ENCODE measurements at places on chromosomes 3 and 15. TPM values are rescaled to one million over a fixed set of nuclear protein-coding genes. Genes with fewer than 3 reads are reported as not detected.

GRCh38 chr3:23648326-23648995 lies 157.3 kb upstream of the UBE2E1 start:
- no peak for DNase-seq
- peaks cover 4% of the 10 kb centered on the region for H3K4me1 ChIP-seq
- H3K4me3 ChIP-seq: no peak overlapping the region
- no peak overlapping the region for H3K27ac ChIP-seq
- H3K36me3 ChIP-seq: no peaks in the 10 kb centered on the region
- peaks cover 2% of the 10 kb centered on the region for H3K27me3 ChIP-seq

ZBBX gene
- not detected for total RNA-seq

DNA sequence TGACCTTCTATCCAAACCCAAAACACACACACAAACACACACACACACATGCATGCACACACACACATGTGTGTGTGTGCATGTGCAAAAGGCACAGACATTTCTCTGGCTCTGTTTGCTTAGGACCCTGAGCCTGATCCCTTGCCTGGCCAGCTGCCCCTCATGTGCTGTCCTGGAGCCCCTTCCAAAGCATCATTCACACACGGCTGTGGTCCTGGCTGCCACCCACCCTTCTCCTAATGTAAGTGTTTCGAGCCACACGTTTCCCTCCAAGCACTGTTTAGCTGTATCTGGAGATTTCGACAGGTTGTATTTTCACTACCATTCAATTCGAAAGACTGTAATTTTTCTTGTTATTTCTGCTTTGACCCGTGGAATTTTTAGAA lies 45.8 kb upstream of the KLF13 start:
- H3K4me1 ChIP-seq: peaks cover 8% of the 10 kb centered on the region
- H3K4me3 ChIP-seq: no peak overlapping the region
- H3K36me3 ChIP-seq: no peaks in the 10 kb centered on the region
- no peak overlapping the region for H3K27ac ChIP-seq
- H3K27me3 ChIP-seq: peaks cover 4% of the 10 kb centered on the region
- no peak for DNase-seq

DNA sequence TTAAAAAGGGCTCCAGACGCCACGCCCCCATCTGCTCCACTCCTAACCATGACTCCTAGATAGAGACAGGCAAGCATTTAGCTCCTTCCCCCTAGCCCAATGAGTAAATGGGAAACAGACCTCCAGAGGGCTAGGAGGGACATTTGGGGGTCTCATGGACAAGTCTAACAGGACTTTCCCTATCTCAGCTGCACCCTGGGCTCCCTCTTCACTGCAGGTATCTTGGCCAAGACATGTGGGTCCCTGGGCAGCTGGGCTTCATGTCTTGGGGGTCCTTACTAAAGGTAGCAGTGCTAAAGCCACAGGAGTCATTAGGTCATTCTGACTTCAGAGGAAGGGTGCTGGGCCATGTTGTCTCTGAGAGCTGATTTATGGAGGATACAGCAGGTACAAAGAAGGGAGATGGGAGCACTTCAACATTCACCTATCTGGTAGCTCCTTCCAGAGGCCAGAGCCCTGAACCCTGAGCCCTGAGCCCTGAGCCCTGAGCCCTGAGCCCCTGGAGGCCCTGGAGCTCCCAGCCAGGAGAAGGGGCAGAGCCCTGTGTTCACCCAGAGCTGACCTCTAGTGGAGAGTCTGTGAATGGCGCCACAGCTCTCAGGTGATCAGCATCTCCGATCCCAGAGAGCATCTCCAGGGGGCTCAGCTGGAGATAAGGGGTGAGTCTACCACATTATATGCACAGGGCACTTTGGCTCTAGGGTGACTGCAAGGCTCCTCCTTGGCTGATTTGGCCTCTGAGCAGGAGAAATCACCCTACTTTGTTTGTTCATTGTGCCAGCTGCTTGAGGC lies 40.1 kb upstream of the EPHB1 start:
- no peak overlapping the region for H3K4me3 ChIP-seq
- no peaks in the 10 kb centered on the region for H3K36me3 ChIP-seq
- H3K27ac ChIP-seq: no peak overlapping the region
- peak; percentile 44 for DNase-seq
- no peaks in the 10 kb centered on the region for H3K4me1 ChIP-seq

ADPRH gene
- total RNA-seq: 1.8 TPM

GRCh38 chr3:190229632-190230424 lies 92.4 kb downstream of the CLDN1 start:
- no peaks in the 10 kb centered on the region for H3K36me3 ChIP-seq
- DNase-seq: no peak
- H3K27me3 ChIP-seq: peaks cover 6% of the 10 kb centered on the region
- H3K4me3 ChIP-seq: no peak overlapping the region
- no peak overlapping the region for H3K27ac ChIP-seq

- no peak for DNase-seq
- H3K4me3 ChIP-seq: no peak overlapping the region
- peaks cover 12% of the 10 kb centered on the region for H3K36me3 ChIP-seq
- no peaks in the 10 kb centered on the region for H3K27me3 ChIP-seq
- H3K4me1 ChIP-seq: peaks cover 27% of the 10 kb centered on the region
- no peak overlapping the region for H3K27ac ChIP-seq
Measured at GRCh38 chr3:32249184-32249782, 10.8 kb downstream of the CMTM8 start.

GRCh38 chr3:115704661-115705338 lies 81.5 kb downstream of the GAP43 start:
- H3K4me3 ChIP-seq: no peak overlapping the region
- no peaks in the 10 kb centered on the region for H3K4me1 ChIP-seq
- no peak for DNase-seq
- peaks cover 12% of the 10 kb centered on the region for H3K27me3 ChIP-seq
- H3K27ac ChIP-seq: no peak overlapping the region

CGNL1 gene
- not detected for total RNA-seq

DNA sequence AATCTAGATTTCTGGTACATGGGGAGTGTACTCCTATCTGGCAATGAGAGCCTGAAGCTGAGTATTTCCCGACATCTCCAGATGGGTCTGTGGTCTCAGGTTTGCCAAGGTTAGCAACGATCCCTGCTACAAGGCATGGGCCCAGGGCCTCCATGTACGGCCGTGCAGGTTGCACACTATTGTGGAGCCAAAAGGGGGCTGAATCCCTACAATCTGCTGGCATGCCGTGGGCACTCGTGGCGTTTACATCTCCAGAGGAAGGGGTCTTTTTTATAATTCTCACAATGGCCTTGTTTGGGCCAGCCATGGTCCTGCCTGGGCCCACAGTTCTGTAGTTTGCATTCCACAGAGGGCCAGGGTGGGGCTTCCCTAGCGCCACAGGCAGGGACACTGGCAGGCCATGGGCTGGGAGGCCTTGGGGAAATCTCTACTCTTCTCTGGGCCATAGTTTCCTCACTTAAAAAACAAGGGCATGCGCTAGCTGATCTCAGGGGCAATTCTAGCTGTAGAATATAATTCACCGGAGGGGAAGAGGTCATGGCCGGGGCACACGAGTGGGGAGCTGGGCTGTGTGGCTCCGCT lies 68.9 kb upstream of the TLE3 start:
- H3K27ac ChIP-seq: no peak overlapping the region
- no peaks in the 10 kb centered on the region for H3K36me3 ChIP-seq
- no peaks in the 10 kb centered on the region for H3K27me3 ChIP-seq
- no peak overlapping the region for H3K4me3 ChIP-seq
- no peak for DNase-seq
- H3K4me1 ChIP-seq: no peaks in the 10 kb centered on the region

DNA sequence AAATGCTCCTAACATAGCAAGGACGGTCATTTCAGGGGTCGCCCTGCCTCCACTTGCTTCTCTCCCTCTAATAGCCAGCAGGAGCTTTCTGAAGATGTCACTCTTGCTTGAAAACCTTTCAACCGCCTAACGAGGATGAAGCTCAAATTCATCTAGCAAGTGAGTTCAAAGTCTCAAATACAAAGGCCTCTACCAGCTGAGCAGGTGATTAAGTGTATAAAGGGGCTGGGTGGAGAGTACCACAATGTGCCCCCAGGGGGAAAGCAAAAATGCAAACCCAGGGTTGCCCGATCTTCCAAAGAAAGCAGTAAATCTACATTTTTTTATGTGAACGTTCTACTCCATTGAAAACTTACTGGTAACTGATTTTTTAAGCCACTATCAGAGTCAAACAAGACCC lies 50.4 kb upstream of the GRIP2 start:
- DNase-seq: no peak
- H3K4me1 ChIP-seq: no peaks in the 10 kb centered on the region
- H3K27ac ChIP-seq: no peak overlapping the region
- peaks cover 7% of the 10 kb centered on the region for H3K27me3 ChIP-seq

DNA sequence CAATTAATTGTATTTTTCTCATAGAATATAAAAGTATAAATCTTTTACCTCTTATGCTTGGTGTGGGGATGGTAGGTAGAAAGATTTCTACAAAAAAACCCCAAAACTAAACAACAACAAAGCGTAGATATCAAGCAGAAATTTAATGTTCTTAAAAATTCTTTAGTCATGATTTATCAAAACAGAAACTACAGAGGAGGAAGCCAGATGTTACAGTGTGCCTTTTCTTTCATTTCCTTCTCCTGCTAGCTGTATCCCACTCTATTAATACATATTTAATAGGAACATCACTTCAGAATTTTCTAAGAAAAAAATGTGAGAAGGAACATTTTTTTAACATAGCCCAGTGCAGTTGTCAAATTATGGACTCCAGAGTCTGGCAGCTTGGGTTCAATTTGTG lies 420.6 kb downstream of the TUSC7 start:
- H3K36me3 ChIP-seq: no peaks in the 10 kb centered on the region
- no peak for DNase-seq
- no peak overlapping the region for H3K4me3 ChIP-seq
- H3K4me1 ChIP-seq: no peaks in the 10 kb centered on the region
- no peaks in the 10 kb centered on the region for H3K27me3 ChIP-seq

- DNase-seq: no peak
- no peak overlapping the region for H3K27ac ChIP-seq
- no peaks in the 10 kb centered on the region for H3K36me3 ChIP-seq
- no peak overlapping the region for H3K4me3 ChIP-seq
- peaks cover 8% of the 10 kb centered on the region for H3K4me1 ChIP-seq
- H3K27me3 ChIP-seq: no peaks in the 10 kb centered on the region
Measured at GRCh38 chr3:126782536-126782935, 78.5 kb downstream of the CHCHD6 start.

HYKK gene
- 3.7 TPM for total RNA-seq

SIN3A gene
- total RNA-seq: 106 TPM

DNA sequence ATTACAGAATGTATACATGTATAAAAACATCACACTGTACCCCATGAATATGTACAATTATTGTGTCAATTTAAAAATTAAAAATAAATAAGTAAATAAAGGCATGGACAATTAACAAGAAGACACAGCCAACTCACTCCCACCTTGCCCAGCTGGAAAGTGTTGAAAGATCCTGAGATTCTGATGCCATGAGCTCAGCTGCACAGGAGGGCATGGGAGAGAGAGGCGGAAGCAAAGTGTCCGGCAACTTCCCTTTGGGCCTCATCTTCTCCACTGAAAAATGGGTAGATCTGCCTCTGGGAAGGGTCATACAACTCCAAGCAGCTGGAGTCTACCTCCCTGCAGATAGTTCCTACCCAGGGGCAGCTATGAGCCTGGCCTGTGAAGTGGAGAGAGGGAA lies 277.3 kb downstream of the UACA start:
- H3K4me1 ChIP-seq: peaks cover 64% of the 10 kb centered on the region
- no peak overlapping the region for H3K27ac ChIP-seq
- DNase-seq: no peak
- H3K4me3 ChIP-seq: no peak overlapping the region

ALS2CL gene
- total RNA-seq: 16.6 TPM

DNA sequence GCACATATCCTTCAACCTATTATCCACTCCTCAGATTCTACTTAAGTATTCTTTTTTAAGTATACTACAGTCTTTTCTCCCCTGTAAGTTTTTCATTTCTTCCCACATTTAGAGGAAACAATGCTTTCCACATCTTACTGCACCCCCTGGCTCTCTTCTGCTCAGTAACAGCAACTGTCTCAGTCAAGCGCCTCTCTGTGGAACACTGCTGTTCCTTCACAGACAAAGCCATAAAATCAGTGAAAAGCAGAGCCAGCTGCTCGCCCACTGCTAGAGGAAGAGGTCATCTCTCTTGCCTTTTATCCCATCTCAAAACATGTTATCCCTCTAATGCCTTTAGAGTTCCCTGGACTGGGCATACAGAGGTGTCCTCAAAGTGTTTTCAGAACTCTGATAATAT lies 24.8 kb downstream of the SERP1 start:
- no peak overlapping the region for H3K27ac ChIP-seq
- no peaks in the 10 kb centered on the region for H3K4me1 ChIP-seq
- peaks cover 7% of the 10 kb centered on the region for H3K27me3 ChIP-seq
- no peaks in the 10 kb centered on the region for H3K36me3 ChIP-seq
- H3K4me3 ChIP-seq: no peak overlapping the region
- DNase-seq: no peak

GRCh38 chr15:89770041-89770440 lies 6.1 kb upstream of the MESP2 start:
- H3K27ac ChIP-seq: no peak overlapping the region
- H3K4me1 ChIP-seq: no peaks in the 10 kb centered on the region
- no peak overlapping the region for H3K4me3 ChIP-seq
- no peak for DNase-seq
- peaks cover 5% of the 10 kb centered on the region for H3K27me3 ChIP-seq
- H3K36me3 ChIP-seq: no peaks in the 10 kb centered on the region

RSRC1 gene
- total RNA-seq: 46.1 TPM

- H3K36me3 ChIP-seq: peaks cover 16% of the 10 kb centered on the region
- H3K4me1 ChIP-seq: peaks cover 63% of the 10 kb centered on the region
- H3K27me3 ChIP-seq: no peaks in the 10 kb centered on the region
- H3K4me3 ChIP-seq: no peak overlapping the region
- no peak overlapping the region for H3K27ac ChIP-seq
Measured at GRCh38 chr15:58548308-58549012, 116.7 kb downstream of the LIPC start.

GHRL gene
- total RNA-seq: 0.56 TPM

RAB43 gene
- total RNA-seq: 59.1 TPM

DNA sequence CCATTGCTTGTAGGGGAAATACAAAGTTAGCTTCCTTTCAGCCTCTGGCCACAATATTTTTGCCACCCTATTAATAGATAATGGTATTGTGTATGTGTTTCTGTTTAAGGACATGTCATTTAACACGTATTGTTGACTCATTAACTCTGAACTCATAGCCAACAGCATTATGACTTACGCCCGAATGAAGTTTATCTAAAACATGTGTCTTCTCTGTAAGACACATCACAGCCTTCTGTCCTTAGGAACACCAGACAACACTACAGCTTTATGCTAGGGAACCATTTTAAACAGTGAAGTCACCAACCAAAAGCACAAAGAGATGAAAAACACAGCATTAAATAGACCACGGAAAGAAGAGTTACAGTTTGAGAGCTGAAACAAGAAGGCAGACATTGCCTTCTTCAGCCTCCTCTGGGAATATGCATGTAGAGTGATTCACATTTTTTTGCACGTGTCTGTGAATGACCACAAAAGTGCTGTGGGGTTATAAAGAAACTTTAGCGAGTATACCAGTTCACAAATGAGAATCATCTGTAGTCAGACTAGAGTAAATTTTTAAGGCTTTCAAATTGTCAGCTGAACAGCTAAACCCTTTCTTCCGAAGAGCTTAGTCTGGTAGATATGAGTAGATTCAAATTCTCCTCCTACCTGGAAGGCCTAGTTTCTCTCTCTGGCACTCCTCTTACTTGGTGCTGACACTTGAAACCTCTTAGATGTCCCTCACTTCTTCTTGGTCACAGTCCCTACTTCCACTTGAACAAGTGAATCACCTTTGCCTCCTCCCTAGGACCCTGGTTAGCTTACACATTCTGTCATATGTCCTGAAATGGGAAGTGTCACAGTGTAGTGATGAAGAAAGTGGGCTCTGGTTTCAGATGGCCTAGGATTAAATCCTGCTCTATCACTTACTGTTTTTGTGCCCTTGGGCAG lies 32.2 kb downstream of the MCTP2 start:
- H3K27ac ChIP-seq: no peak overlapping the region
- H3K4me1 ChIP-seq: peaks cover 27% of the 10 kb centered on the region
- H3K27me3 ChIP-seq: no peaks in the 10 kb centered on the region
- peaks cover 15% of the 10 kb centered on the region for H3K36me3 ChIP-seq
